Vein endothelial cell (primary cell): ENCODE measurements at places on chromosomes 6 and 20. TPM values are rescaled to one million over a fixed set of nuclear protein-coding genes. Genes with fewer than 3 reads are reported as not detected.

The PMEPA1 gene
- 11.8 and 25.2 TPM in 2 replicates for total RNA-seq

The FUCA2 gene
- 33.6 and 44.4 TPM in 2 replicates for total RNA-seq

The C20orf144 gene
- under 0.01 and 0.10 TPM in 2 replicates for total RNA-seq

The RFX6 gene
- not detected in 2 replicates for total RNA-seq

The BMP2 gene
- total RNA-seq, result 23.8 and 34.2 TPM in 2 replicates
